Endothelial cell (in vitro differentiated cells): ENCODE measurements at places on chromosomes 1 and 21.

GRCh38 chr1:199546323-199546722 is 481.2 kb upstream of the NR5A2 start:
- no peaks in the 10 kb centered on the region for H3K4me1 ChIP-seq
- H3K36me3 ChIP-seq = no peaks in the 10 kb centered on the region
- H3K4me3 ChIP-seq = no peak overlapping the region
- DNase-seq = no peak
- no peak overlapping the region for H3K27ac ChIP-seq
- H3K27me3 ChIP-seq = no peaks in the 10 kb centered on the region

- H3K36me3 ChIP-seq = no peaks in the 10 kb centered on the region
- no peak overlapping the region for H3K27ac ChIP-seq
- peaks cover 5% of the 10 kb centered on the region for H3K27me3 ChIP-seq
These were observed 139.7 kb downstream of the TSEN15 start for GRCh38 chr1:184191181-184191621.

- no peak overlapping the region for H3K4me3 ChIP-seq
- peaks cover 34% of the 10 kb centered on the region for H3K36me3 ChIP-seq
- no peak for DNase-seq
- H3K27me3 ChIP-seq = peaks cover 4% of the 10 kb centered on the region
- H3K4me1 ChIP-seq = peaks cover 22% of the 10 kb centered on the region
These were observed 31.8 kb downstream of the CLEC20A start for GRCh38 chr1:178465011-178465410.

- H3K27me3 ChIP-seq = peaks cover 9% of the 10 kb centered on the region
- peaks cover 29% of the 10 kb centered on the region for H3K36me3 ChIP-seq
- no peak overlapping the region for H3K27ac ChIP-seq
- no peak overlapping the region for H3K4me3 ChIP-seq
- no peak for DNase-seq
- peaks cover 27% of the 10 kb centered on the region for H3K4me1 ChIP-seq
These were observed 19.3 kb downstream of the ITPKB start for GRCh38 chr1:226719596-226720387.

- no peak for DNase-seq
- H3K4me3 ChIP-seq = no peak overlapping the region
- H3K27me3 ChIP-seq = no peaks in the 10 kb centered on the region
- H3K27ac ChIP-seq = no peak overlapping the region
These were observed 92.4 kb upstream of the RALGPS2 start for GRCh38 chr1:178632653-178633052.
